ENCODE measurements at places on chromosomes 4 and X.

DNA sequence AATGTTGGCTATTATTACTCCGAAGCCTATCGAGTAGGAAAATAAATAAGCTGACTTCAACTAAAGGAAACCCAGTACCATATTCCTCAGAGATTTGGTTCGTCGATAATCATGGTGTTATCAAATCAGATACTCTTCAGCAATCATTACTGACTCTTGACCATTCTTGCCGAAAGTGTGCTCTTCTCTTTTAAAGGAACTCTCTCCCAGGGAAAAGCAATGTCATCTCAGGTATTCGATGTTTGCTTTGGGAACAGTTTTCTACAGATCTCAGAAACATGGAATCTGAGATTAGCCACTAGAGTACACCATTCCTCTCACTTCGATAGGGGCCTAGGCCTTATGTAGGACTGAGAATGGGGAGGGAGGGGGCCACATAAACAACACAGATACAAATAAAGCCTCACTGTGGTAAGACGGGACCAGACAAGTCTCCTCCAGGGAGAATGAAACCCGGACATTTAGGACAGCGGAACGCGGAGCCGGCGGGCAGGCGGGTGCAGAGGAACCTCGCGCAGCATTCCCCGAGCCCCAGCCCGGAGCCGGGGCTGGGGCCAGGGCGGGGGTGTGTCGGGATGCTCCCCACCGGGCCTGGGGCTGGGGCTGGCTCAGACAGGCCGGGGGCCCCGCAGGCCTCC is 581 bp downstream of the DNAJB14 start:
- DNase-seq = no peak

DNA sequence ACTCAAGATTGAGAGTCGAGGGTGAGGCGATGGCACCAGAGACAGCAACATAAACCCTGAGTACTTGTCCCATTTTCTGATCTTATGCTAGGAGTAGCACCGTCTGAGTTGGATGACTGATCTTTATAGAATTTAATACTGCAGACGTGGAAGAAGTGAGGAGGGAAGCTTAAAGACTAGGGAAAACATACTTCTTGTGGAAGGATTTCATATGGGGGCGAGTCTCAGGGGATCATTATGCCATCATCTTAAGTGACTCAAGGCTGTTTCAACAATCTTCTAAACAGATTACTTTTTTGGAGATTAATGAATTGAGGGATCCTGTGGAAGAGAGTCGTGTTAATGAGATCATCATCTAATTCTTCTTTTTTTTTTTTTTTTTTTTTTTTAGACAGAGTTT is 17.2 kb upstream of the FAT1 start:
- DNase-seq = no peak

GRCh38 chr4:168636506-168637196 is 139.8 kb downstream of the PALLD start:
- no peak for DNase-seq

GRCh38 chr4:183470821-183471220 is 26.4 kb downstream of the CDKN2AIP start:
- no peak for DNase-seq

GRCh38 chr4:150681063-150681462 is 99.1 kb downstream of the MAB21L2 start:
- no peak for DNase-seq

GRCh38 chr4:178205826-178206225 is 763.6 kb upstream of the AGA start:
- no peak for DNase-seq

GRCh38 chr4:55312489-55313101 is 33.4 kb upstream of the SRD5A3 start:
- DNase-seq = no peak

DNA sequence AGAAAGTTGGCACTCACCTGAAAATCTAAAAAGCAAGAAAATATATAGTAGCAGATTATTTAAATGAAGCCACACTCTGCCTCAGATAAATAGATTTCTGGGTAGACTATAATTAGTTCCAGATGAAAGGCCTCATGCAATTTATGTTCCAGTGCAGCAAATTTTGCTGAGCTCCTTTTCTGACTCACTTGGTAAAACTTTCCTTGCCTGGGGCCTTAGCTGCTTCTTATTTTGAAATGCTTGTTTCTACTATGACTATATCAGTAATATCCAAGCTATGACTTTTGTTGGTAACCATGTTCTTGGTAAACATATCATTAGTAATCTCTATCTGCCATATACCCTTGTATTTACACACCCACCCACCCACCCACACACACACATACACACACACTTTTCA is 961.8 kb downstream of the SH3BGRL start:
- no peak for DNase-seq

DNA sequence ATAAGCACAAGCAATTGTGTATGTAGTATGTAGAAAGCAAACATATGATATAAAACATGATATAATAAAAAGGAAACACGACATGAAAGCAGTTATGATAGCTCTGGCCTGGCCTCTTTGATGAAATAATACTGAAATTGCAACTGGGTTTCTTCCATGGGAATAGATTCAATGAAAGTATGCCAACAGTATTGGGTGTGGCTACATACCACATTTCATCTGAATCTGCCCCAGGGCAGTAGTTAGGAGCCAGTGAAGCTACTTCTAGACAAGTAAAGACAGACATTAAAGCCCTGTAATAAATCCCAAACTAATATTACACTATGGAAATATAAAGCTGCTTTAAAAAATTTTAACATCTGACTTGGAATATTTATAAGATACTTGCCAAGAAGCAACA is 207.3 kb downstream of the FBXW7 start:
- peak; percentile 17 for DNase-seq

All from SW 1271 (cell line).